Right renal pelvis (tissue), 4 donors: ENCODE measurements at places on chromosomes 1 and 21. TPM values are rescaled to one million over a fixed set of nuclear protein-coding genes. Genes with fewer than 3 reads are reported as not detected.

RAP1GAP gene
- polyA plus RNA-seq = 21.6 TPM

C1orf167 gene
- 0.27 TPM for polyA plus RNA-seq

DNA sequence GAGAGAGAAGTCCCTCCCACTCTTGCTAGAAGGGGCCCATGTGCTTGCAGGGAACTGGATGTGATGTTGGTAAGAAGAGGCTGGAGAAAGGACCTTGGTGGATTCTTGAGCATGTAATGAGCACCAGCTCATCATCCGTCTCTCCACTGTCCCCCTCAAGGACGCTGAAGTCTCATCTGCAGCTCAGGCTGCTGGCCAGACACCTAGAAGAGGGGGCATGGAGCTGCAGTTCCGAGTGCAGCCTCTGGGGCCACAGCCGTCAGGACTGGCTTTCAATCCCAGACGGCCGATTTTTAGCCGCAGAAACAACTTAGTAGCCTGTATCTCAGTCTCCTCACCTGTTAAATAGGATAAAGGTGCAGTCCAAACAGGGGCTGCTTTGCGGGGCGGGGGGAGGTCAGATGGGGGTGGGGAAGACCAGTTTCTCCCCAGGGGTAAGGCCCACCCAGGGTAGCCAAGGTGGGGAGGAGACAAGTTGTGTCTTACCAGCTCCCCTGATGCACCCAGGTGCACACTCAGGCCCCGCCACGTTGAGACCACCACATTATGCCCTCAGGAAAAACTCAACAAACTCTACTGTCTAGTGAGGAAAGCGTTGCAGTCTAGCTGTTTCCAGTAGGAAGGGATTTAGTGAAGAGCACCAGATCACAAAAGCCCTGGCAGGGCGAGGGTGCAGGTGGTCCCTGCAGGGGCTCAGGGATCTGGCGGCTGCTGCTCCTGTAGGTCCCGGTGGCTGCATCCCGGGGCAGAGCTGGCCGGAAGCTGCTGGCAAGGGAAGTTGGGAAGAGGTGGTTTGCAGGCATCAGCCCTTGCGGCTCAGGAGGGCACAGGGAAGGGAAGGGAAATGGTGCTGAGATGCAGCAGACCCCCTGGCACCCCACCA lies 29.5 kb downstream of the LDLRAP1 start:
- no peak for DNase-seq

ERO1B gene
- 13.0 TPM for polyA plus RNA-seq

EIF4G3 gene
- 73.3 TPM for polyA plus RNA-seq

DNA sequence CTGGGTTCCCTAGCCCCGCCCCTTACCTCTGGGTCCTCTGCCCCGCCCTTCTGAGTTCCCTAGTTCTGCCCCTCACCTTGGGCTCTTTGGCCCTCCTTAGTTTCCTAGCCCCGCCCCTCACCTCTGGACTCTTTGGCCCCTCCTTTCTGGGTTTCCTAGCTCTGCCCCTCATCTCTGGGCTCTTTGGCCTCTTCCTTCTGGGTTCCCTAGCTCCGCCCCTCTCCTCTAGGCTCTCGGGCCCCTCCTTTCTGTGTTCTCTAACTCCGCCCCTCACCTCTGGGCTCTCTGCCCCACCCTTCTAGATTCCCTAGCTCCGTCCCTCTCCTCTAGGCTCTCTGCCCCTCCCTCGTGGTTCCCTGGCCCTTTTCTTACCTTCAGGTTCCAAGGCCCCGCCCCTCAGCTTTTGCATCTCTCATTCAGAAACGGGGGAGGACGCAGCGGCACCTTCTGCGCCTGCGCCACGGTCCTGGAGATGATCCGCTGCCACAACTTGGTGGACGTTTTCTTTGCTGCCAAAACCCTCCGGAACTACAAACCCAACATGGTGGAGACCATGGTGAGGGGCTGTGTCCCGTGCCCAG lies 88.5 kb downstream of the PTPRU start:
- DNase-seq = peak; percentile 27

DNA sequence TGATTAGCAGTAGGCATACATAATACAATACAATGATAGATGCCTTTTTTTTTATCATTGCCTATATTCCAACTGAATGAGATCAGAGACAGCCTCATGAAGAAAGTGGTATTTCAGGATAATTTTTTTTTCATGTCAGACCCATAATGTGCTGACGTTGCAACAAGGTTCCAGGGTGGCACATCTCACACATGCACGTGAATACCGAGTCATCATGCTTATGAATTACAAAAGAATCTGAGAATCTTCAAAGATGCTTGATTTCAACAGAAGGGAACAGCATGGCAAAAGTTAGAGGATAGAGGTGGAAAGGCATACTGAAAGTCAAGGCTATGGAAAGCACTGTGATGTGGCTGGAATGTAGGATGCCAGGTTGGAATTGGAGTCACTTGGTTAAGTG lies 5.0 kb upstream of the RNF11 start:
- DNase-seq = no peak

DNA sequence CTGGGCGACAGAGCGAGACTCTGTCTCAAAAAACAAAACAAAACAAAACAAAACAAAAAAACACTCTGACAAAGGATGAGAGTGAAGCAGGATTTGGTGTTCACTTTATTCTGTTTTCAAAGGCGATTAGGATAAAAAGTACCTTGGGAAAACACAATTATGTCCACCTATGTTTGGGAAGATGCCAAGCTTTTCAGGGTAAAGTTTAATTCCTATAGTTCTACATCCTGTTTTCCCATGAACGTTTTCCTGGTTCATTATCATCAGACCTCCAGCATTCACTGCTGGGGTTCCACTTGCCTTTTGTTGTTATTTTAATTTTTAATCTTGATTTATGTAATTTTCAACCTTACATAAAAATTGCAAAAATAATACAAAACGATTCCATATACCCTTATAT lies 4.9 kb upstream of the NID1 start:
- no peak for DNase-seq

DNA sequence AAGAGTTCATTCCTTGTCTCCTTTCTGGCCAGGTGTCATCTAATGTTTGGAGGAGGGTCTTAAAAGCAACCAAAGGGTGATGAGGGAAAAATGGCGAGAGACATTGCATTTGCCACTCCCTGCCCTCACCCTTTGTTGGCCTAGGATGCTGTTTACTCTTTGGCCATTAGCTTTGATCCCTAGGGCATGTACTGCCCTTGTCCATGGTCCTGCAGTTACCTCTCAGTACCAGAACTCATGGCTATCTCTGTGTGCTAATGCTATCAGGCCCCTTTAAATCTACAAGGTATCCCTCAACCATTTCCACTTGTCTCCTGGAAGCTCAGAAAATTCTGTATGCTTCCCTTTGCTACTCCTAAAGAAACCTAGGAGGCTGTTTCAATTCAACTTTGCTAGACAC lies 424.8 kb upstream of the PLXNA2 start:
- no peak for DNase-seq

- DNase-seq = no peak
Observed at GRCh38 chr1:9792156-9793042, 31.4 kb downstream of the CLSTN1 start.

- no peak for DNase-seq
Observed at GRCh38 chr1:164922585-164922984, 363.6 kb downstream of the PBX1 start.

CR1L gene
- 1.1 TPM for polyA plus RNA-seq

RNU1-3 gene
- polyA plus RNA-seq = not detected

DNA sequence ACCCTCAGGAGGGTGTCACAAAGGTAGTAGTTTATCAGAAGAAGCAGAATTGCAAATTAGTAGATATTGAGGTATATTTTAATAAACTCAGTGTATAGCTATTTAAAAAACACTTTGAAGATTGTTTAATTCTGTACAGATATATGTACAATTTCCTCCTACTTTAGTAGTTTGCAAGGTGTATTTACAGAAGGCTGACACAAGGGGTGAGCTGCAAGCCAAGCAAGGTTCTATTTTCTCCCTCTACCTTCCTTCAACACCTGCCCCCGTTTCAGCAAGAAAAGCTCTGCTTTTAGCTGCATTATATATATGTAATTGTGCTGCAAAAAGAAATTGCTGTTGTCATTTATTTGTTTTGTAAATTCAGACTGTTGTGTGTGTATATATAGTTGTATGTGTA lies 674.2 kb upstream of the PKN2 start:
- DNase-seq = no peak

GRCh38 chr21:46064870-46065214 lies 33.1 kb upstream of the COL6A2 start:
- DNase-seq = no peak

DNA sequence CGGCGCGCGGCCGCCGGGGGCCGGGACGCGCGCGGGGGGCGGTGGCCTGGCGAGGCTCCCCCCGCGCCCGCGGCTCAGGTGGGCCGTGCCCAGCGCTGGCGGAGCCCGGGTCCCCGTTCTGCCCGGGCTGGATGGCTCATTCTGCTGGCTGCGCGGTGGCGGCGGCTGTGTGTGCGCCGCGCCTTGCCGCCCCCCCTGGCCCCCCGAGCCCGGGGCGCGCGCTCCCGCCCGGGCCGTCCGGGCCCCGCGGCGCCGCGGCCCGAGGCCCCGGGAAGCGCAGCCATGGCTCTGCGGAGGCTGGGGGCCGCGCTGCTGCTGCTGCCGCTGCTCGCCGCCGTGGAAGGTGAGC lies at the start of gene EPHB2:
Gene EPHB2, plus strand, starts transcription at position 139 of the 349 bp plus-strand sequence. Its CDS starts 144 bp downstream, at position 283.
- DNase-seq = no peak

LRP8 gene
- 6.6 TPM for polyA plus RNA-seq

GRCh38 chr1:86382878-86383277 lies 13.2 kb downstream of the ODF2L start:
- no peak for DNase-seq

DNA sequence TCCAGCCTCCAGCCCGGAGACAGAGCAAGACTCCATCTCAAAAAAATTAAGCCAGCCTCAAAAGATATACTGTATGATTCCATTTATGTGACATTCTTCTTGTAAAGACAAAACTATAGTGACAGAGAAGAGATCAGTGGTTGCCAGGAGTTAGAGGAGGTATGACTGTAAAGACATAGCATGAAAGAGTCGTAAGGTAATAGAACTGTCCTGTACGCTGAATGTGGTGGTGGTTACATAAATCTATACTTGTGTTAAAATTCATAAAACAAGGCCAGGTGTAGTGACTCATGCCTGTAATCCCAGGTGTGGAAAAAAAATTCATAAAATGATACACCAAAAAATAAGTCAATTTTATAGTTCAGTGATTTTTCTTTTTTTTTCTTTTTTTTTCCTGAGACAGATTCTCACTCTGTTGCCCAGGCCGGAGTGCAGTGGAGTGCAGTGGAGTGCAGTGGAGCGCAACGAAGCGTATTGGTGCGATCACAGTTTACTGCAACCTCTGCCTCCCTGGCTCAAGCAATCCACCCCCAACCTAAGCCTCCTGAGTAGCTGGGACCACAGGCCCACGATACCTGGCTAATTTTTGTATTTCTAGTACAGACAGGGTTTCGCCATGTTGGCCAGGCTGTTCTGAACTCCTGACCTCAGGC lies 84.9 kb upstream of the CXADR start:
- DNase-seq = no peak

DNA sequence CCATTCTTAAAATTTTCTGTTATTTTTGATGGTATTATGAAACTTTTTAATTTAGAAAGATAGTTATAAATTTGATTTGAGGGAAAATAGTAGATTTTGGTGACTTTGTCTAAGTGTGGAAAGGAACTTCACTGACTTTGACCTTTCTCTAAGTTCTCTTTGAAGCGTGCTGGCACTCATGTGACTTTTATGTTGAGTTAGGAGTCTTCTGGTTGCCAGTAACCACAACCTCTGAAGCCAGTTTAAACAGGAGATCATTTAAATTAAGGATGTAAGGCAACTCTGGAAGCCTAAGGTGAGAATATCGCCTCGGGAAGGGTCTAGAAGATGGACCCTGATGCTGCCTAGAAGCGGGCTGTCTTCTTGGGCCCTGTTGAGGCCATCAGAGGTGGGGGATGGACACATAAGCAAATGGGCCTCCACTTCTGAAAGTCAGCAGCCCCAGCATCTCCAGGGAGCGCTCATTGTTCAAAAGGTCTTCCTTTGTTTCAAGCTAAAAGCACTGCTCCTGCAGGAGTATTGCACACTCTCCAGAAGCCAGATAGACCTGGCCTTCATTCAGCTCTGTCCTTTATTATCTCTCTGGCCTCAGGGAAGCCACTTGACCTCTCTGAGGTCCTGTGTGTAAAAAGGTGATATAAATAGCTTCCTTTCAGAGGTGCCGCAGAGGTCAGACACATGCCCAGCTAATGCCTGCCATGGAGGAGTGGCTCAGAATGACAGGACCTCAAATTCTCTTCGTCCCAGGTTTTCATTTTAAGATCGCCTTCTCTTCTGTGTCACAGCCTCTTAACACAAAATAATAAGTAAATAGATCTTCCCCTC lies 5.1 kb upstream of the RCAN1 start:
- no peak for DNase-seq

ADCY10 gene
- 0.39 TPM for polyA plus RNA-seq

DNA sequence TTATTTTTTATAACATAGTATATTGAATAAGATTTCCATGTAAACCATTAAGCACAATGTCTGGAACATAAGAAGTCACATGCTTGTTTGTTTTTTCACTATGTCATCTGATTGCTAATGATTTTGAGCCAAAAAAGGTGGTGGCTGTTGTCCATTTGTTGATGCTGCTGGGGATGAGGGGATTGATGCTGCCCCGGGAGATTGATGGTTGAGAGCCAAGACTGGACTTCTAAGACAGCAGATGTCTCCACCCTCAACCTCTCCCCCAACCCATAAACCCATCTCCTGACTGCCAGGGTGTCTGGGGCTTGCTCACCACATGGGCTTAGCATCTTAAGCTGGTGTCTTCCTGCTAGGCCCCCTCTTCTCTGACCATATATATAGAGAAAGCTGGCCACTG lies 35.8 kb upstream of the CD34 start:
- DNase-seq = no peak

GRCh38 chr1:44276901-44277300 lies 63.6 kb downstream of the DMAP1 start:
- no peak for DNase-seq

DNA sequence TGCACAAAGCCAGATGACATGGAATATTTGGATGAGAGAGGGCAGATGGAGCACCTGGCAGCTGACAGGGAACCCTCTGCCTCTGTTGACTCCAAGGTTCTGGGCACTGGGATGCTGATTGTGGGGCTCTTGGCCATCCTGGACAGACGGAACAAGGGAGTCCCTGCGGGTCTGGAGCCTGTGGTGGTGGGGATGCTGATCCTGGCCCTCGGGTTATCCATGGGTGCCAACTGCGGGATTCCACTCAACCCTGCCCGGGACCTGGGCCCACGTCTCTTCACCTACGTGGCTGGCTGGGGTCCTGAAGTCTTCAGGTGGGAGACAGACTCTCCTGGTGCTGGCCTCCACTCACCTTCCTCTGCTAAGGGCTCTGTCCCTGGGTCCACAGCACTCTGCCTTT lies 1.8 kb upstream of the ATP8B2 start:
- no peak for DNase-seq

GRCh38 chr1:19033926-19034680 lies 77.6 kb upstream of the IFFO2 start:
- DNase-seq = no peak

- no peak for DNase-seq
Observed at GRCh38 chr1:209455661-209456358, 127.7 kb upstream of the CAMK1G start.

- no peak for DNase-seq
Observed at GRCh38 chr1:8892026-8892425, 13.5 kb upstream of the ENO1 start.
